ENCODE measurements at places on chromosomes 5 and 9.

GRCh38 chr9:68983008-68983411 lies 30.9 kb downstream of the PRKACG start:
- DNase-seq: no peak

DNA sequence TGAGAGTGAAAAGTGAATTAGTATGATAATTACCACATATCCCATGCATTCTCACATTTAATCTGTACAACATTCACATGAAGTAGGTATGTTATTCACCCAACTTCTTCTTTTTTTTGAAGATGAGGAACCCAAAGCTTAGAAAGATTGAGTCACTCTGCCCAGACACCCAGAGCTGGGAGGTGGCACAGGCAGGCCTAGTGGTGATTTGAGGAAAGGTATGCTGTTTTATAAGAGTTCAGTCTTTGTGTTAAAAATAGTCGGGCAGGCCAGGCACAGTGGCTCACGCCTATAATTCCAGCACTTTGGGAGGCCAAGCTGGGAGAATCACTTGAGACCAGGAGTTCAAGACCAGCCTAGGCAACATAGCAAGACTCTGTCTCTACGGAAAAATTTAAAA lies 285.3 kb downstream of the NR3C1 start:
- no peak for DNase-seq

GRCh38 chr9:82488313-82489200 lies 500.0 kb downstream of the SPATA31D1 start:
- no peak for DNase-seq

DNA sequence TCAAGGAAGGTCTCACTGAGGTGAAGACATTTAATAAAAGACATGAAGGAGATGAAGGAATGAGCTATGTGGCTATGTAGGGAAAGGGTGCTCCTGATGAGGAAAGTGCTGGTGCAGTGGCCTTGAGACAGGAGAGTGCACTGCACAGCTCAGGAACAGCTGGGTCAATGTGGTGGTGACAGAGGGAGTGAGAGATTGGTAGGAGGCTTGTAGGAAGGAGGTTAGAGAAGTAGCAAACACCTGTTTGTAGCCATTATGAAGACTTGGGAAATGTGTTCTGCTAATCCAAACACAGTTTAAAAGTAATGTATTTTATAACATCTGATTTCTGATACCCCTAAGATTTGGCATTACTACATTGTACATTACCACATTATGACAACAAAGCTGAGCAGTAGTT lies 115.1 kb upstream of the MTAP start:
- DNase-seq: no peak

DNA sequence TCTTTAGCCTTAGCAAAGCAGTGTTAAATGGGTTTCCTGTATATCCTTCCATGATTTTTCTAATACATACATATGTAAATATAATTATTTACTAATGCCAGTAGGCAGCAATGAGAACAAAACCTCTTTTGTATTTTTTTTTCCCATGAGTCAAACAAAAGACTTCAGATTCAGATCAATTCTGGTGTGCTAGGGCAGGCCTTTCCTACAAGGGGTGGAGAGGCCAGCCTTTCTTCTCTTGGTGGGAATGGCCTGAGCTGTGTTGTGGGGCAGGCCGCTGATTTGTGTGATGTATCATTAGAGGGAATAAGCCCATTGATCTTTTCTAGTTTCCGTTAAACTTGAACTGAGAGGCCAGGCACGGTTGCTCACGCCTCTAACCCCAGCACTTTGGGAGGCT lies 115.5 kb upstream of the DMRT1 start:
- DNase-seq: no peak

GRCh38 chr9:90867101-90867500 lies 65.5 kb downstream of the SYK start:
- no peak for DNase-seq

- no peak for DNase-seq
Observed at GRCh38 chr5:150853561-150853960, 7.2 kb downstream of the IRGM start.

DNA sequence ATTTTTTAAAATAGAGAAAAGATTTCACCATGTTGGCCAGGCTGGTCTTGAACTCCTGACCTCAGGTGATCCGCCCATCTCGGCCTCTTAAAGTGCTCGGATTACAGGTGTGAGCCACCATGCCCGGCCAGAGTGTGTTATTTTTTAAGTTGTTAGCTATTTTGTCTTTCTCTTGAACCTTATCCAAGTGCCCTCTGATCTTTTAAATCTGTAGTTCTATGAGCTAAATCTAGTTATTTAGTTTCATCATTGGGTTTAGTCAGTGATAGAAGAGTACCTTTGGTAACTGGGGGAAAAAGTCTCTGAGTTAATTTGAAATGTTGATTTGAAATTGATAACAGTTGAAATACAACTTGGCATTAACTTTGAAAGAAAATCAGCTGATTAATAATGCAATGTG lies 88.3 kb downstream of the NNT start:
- no peak for DNase-seq
